ENCODE measurements at places on chromosomes 2 and 18. TPM values are rescaled to one million over a fixed set of nuclear protein-coding genes. Genes with fewer than 3 reads are reported as not detected.

The CRACDL gene
- not detected for total RNA-seq

DNA sequence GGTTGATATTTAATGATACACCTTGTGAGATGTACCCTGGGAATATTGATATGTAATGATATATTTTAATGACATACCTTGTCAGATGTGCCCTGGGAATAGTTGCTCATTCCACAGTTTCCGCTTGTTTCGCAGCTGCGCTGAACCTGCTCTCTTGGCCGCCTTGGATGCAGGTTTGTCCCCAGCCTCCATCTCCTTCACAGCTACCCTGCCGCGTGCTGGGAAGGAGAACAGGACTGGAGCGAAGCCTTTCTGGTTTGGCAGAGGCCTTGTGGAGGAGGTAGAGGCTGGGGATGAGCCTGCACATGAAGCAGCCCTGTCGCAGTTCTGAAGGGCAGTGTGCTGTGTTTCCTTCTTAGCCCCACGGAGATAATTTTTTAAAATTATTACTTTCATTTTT, 14.6 kb downstream of the ATG4B start:
- ATAC-seq: no peak

The ADAM23 gene
- 12.0 TPM for total RNA-seq

The DPP4 gene
- 0.15 TPM for total RNA-seq

DNA sequence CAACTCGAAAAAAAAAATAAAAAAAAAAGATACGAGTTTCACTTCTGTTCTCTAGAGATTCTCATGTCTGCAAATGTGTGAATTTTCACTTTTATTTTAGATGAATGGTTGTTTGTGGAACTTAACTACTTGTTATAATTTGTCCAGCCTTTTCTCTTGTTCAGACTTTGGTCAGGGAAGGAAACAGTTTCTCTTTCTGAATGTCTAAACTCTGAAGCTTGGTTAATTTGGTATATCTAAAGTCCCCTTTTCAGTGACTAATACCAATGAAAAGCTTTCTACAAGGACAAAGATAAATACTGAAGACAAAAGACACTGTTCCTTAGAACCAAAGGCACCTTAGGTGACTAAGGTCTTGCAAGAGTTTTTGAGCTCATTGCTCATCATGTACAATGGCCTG, 144.4 kb upstream of the PIEZO2 start:
- no peak for ATAC-seq

DNA sequence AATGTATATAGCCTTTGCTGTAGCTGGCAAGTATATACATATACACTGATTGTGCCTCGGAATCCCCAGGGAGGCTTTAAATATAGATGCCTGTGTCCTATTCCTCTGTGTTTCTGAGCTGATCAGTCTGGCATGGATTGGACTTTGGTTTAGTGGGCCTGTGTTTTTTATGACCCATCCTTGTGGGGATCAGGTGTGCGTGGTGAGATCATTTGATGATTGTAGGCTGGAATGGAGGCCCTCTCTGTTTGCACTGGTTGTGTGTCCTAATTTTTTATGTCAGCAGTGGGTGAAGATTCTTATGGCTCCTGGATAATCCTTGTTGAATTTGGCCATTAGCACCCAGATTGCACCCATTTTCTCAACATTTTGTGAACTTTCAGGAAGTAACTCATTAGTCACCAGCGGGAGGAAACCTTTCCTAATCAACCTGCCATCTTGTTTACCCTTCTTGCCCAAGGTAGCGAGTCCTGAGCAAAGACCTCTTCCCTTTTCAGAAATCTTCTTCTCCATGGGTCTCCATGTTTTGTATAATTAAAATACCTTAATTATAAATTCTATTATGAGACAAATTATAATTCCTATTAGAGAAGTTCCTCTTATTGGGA, 75.8 kb downstream of the UGGT1 start:
- ATAC-seq: no peak

GRCh38 chr2:28643911-28644334, 107.7 kb upstream of the PPP1CB start:
- ATAC-seq: peak; percentile 95

- no peak for ATAC-seq
Measured at GRCh38 chr2:60058781-60059180, 494.7 kb downstream of the BCL11A start.

- ATAC-seq: no peak
Measured at GRCh38 chr2:192700934-192701333, 506.2 kb upstream of the TMEFF2 start.

The CYP27A1 gene
- total RNA-seq: 98.0 TPM

GRCh38 chr2:25158096-25158852, 10.1 kb downstream of the POMC start:
- ATAC-seq: no peak

GRCh38 chr2:233672886-233673285, 1.2 kb downstream of the UGT1A9 start:
- no peak for ATAC-seq

The EFHD1 gene
- 6.0 TPM for total RNA-seq

- no peak for ATAC-seq
Measured at GRCh38 chr2:151971301-151972051, 127.4 kb downstream of the CACNB4 start.

GRCh38 chr18:11387880-11388279, 221.5 kb upstream of the SLC35G4 start:
- ATAC-seq: peak; percentile 26

GRCh38 chr2:169983506-169983905, 156.3 kb downstream of the UBR3 start:
- ATAC-seq: no peak

The TEX44 gene
- 0.44 TPM for total RNA-seq

DNA sequence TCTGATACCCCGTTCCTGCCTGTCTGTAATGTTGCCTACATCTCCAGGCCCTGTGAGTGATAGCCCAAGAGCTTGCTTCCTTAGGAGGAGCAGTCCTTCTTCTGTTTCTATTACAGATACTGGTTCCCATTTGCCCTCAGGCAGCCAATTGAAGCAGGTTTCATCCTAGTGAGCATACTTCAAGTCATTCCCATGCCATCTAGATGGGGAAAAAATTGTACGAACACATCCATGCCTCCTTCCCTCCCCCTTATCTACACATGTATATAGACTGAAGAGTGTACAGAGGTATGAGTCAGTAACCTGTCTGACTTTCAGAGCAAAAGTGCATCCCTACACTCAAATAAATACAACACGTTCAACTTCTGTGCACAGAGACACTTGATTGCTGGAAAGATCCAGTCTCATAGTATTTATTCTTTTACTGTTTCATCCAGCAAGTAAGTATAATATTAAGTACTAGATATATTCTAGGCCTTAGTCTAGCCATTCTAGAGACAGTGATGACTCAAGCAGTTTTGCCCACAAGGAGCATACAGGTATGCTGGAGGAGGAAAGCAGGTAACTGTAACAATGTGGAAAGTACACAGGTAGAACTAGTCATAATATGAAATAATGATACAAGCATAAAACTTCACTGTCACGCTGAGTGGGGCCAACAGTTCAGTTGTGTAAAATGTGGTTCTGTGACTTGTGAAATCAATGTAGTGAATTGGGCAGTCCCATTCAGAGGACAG, 153.4 kb downstream of the MGAT5 start:
- ATAC-seq: no peak

The LRP1B gene
- 0.77 TPM for total RNA-seq

- ATAC-seq: no peak
Measured at GRCh38 chr2:189549449-189549832, 31.1 kb downstream of the SLC40A1 start.

The ASXL2 gene
- 4.9 TPM for total RNA-seq

DNA sequence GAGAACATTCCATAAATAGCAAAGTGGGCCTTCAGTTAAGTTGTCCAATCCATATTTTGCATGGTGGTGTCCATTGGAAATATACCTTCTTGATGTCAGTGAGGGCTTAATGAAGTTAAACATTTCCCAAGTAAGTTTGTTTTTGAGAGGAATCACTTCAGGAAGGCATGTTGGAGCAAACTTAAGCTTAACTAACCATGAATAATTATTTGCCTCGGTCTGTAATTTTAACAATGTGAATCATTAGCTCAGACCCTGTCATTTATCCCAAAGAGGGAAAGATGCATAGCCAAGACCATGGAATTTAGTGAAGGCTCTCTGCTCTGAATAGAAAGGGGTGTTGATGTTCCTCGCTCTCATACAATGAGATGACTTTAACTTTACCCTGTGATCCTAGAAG, 47.4 kb downstream of the SPATS2L start:
- ATAC-seq: no peak

GRCh38 chr2:169512525-169512924, 3.0 kb downstream of the KLHL41 start:
- ATAC-seq: no peak

The CYS1 gene
- total RNA-seq: 0.35 TPM

DNA sequence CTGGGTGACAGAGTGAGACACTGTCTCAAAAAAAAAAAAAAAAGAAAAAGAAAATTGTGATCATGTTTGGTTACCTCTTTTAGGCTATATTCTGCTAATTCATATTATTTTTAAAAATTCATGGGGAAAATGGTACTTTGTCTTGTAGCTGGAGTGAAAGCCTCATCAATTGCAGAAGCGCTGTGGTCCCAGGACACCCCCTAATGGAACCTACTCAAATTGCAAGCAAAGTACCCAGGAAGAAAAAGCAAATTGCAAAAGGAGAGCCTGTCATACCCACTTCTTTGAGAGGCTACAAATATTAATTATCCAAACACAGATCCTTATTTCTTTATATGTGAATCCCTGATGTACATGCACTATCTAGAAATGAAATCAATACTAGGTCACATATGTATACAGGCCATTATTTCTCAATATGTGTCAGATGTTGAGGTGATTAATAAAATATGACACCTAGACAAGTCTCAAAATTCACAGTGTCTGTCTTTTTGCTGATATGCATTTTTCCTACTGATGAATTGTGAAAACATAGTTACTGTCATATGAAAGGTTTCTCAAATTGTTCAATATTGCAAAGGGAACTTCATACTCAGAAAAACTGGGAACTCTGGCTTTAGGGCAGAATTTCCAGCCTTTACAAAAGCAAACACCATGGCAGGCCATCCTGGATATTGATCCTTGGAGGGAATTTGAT, 12.6 kb downstream of the CRACDL start:
- no peak for ATAC-seq

DNA sequence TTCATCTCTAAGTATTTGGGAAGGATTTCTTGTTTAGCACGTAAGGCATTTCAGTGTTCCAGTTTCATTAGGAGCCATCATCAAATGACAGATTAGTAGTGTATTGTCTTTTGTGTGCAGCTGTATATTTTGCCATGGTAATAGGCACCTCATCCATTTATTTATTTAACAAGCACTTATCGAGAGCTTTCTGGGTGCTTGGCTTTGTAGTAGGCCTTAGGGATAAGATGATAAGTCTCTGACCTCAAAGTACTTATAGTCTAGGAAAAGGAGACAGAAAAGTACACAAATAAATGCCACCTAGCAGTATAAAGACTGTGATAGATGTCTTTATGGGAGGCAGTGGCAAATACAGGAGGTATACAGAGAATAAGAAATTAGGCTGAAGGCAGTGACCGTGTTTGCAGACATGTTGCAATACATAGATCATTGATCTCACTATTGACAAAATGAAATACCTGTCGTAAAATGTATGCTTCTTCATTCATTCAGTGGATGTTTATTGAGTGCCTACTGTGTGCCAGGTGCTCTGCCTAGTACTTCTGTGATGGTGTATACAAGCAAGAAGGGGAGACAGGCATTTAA, 265.9 kb downstream of the SETBP1 start:
- ATAC-seq: no peak

DNA sequence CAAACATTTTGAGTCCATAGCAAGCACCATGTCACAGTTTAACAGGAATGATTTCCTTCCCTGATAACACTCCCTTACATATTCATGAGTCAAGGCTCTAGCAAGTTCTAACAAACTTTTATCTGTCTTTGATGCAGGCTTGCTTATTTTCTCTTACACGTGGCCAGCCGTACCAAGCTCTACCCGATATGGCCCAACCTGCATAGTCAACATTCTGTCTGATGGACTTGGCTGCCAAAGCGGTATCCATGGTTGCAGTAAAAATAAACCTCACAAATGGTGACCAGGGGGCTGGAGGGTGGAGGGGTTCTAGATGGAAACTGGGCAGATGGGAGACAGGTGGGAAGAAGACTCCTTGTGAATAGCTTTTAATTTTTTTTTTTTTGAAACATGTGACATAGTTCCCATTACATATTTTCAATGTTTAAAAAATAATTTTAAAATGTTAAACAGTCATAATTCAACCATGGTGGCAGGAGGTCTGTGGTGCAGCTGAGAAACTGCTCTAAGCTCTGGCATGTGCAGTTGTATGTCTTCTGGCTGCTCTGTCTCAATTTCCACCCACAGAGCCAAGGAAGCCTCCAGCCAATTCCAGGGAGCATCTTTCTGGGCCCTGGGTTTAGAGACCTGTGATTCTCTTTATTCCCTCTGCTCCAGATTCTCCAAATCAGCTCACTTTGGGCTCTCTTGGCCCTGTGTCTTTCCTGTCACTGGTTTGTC, 20.7 kb upstream of the CXCR1 start:
- no peak for ATAC-seq

The RFTN2 gene
- total RNA-seq: 0.63 TPM

- peak; percentile 18 for ATAC-seq
Measured at GRCh38 chr2:205700331-205701132, 18.2 kb downstream of the NRP2 start.

The SCN3A gene
- 39.8 TPM for total RNA-seq

GRCh38 chr2:24871852-24872333, 48.1 kb downstream of the ADCY3 start:
- no peak for ATAC-seq

The LYPD6B gene
- total RNA-seq: 2.8 TPM

DNA sequence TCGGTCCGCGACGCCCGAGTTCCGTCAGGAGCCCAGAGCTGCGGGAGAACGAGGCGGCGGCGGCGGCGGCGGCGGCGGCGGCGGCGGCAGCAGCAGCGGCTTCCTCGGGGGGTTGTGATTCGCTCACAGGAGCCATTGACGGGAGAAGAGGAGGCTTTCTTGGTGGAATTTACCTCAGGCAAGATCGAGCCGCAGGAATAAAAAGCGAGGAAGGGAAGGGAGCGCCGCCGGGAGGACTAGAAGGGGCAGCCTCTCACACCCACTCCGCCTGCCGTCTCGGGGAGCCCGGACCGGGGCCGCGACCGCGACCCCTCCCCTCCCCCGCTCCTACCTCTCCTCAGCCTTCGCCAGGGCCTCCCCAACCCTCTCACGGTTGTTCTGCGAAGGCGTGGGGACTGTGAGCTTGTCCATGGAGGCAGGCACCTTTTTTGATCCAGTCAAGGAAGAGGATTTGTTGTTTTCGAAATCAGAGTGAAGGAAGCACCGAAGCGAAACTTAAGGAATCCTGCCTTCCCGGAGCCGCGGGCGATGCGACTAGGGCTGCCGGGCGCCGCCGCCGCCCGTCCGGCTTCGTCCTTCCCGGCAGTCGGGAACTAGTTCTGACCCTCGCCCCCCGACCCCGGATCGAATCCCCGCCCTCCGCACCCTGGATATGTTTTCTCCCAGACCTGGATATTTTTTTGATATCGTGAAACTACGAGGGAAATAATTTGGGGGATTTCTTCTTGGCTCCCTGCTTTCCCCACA, 506 bp downstream of the BMPR2 start:
- peak; percentile 5 for ATAC-seq

- ATAC-seq: no peak
Measured at GRCh38 chr2:95551055-95551568, 40.7 kb upstream of the TRIM43 start.

GRCh38 chr18:49886891-49887764, 73.8 kb upstream of the ACAA2 start:
- no peak for ATAC-seq

Measured in motor neuron (in vitro differentiated cells).